NCI-H2029 (cell line): ENCODE measurements at places on chromosomes 2 and 18.

DNA sequence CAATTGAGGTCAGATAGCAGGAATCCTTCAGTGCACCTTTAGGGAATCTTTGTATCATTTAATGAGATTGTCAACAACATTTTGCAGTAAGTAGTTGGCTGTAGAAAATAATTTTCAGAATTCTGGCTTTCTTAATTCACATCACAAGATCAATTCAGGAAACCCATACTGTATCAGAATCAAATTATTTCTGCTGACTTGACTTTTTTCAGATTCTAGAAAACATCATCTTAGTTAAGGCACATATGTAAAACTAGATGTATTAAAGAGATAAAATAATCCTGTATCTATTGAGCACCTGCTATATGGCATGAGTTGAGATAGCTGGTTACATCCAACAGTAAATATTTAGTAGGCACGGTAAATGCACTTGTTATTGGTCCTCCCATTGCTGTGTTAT lies 791.4 kb downstream of the TDRD15 start:
- DNase-seq, result no peak

- DNase-seq, result no peak
Observed at GRCh38 chr2:29295845-29296244, 180.6 kb downstream of the CLIP4 start.

- no peak for DNase-seq
Observed at GRCh38 chr2:22904126-22904684, 480.8 kb upstream of the KLHL29 start.

DNA sequence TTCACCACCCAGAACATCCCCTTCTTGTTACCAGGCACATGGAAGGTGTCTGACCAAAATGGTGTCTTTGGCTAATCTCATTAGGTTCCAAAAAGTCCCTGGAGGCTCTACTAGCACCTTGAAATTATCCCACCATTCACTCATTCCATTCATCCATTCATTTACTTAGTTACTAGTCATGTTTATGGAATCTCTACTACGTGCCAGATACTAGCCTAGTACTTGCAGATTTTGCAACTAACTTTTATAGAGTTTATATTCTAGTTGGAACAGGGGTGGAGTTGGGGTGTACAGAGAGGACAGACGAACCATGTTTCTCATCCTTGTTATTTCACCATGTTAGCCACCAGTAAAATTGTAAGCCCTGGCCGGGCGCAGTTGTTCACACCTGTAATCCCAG lies 4.0 kb upstream of the NOP58 start:
- no peak for DNase-seq

DNA sequence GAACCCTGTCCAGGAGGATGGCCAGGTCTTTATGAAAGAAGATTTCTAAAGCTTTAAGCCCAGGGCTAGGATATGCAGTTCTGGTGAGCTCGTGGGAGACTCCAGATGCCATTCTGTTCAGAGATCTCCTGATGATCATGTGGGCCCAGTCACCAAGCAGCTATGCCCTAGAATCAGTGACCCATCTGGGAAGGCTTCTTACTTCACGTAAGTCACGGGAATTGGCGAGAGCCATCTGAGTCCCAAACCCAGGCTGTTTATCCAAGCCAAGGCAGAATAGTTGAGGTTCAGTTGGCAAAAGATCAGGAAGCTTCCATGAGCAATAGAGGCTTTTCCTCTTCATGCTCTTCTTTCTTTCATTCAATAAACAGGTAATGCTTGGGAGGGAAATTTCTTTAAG lies 23.9 kb downstream of the ANTXR1 start:
- DNase-seq, result no peak

GRCh38 chr2:16375351-16375750 lies 290.3 kb downstream of the CYRIA start:
- DNase-seq, result no peak

GRCh38 chr18:56044239-56044638 lies 456.2 kb upstream of the TCF4 start:
- no peak for DNase-seq

GRCh38 chr2:126534478-126534877 lies 121.5 kb upstream of the GYPC start:
- no peak for DNase-seq

DNA sequence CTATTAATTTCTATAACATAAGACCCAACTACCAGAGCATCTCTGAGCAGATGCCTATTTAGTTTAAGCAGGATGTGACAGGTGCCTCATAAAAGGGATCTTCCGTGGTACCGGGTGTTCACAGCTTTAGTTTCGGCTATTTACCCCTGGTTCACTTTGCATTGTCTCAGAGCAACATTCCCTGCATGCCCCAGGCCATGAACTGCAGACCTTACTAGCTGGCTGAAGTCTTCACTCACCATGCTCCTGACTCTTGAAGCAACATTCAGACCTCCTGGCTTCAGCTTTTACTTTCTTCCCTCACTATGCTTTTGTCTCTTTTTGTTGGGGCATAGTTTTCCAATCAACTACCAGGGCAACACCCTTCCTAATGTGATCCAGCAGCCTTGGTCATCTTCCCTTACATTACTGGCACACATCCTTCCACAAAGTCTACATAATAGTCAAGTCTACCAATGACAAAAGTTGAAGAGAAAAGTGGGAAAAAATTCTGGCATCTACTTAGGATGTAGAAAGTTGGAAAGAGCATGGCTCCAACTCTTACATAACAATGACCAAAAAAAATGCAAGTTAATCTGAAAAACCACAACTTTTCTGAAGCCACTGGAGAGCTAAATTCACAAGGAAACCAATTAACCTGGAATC lies 99.2 kb downstream of the SESTD1 start:
- no peak for DNase-seq

- DNase-seq, result peak; percentile 66
Observed at GRCh38 chr2:156400706-156401678, 35.2 kb upstream of the GPD2 start.

DNA sequence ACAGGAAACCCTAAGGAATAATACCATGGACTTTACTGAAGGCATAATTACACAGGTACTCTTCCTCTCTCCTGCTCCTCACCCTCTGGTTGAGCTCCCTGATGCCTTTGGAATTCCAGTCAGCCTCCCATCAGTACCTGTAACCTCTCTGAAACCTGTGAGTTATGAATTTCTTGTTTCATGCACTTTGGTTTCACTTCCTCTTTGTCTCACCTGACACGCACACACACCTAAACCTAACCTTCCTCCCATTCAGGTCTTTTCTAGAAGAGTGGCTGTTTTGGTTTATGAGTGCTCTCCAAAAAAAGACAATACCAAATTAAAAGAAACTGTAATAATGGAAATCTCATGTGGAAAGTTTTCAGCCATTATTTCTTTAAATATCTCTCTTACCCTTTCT lies 451.3 kb upstream of the VWC2L start:
- DNase-seq, result no peak

GRCh38 chr2:107436281-107436680 lies 390.4 kb upstream of the RGPD4 start:
- no peak for DNase-seq

- no peak for DNase-seq
Observed at GRCh38 chr2:132583666-132584360, 86.2 kb downstream of the LYPD1 start.

- no peak for DNase-seq
Observed at GRCh38 chr2:119232666-119232993, 9.0 kb downstream of the STEAP3 start.

DNA sequence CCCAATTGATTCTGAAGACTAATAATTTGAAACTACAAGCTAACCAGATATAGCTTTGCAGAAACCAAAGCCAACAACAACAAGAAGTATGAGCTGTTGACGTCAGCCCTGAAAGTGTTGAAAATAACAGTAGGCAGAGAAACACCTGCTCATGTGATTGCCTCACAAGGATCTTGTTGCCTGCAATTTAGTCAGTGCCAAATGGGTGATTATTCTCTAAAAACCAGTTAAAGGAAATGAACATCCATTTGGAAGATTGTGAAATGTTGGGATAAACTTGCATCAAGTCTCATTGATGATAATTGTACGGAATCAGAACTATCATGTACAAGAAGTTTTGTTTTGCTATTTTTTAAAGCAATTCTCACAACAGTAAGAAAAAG lies 2.8 kb downstream of the CYTIP start:
- DNase-seq, result peak; percentile 51

- no peak for DNase-seq
Observed at GRCh38 chr2:28545590-28546200, 49.8 kb downstream of the PLB1 start.

DNA sequence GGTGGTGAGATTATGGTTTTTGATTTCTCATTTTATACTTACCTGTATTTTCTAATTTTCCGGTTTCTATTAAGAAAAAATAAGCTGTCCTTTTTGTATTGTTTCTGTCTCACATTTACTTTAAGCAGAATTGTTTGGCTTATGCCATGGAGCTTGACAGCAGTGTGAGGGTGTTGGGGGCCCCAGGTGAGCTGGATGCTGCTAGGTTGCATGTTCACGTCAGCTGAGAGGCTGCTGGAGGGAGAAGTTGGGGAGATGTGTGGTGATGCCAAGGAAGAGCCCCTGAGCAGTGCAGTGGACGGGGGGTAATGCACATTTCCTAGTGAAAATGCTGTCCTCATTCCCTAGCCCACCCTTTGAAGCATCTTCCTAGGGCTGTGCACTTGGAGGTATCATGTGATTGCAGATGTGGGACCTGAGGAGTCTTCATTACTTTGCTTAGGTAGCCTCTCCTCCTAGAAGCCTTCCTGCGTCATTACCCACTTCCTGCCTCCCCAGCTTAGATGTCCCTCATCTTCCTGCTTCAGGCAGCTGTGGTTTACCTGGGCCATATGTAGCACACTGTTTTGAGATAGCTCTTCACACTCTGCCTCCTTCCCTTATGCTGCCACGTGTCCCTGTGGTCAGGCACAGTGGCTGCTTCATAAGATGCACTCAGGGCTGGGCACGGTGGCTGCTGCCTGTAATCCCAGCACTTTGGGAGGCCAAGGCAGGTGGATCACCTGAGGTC lies 16.2 kb downstream of the ATG16L1 start:
- no peak for DNase-seq

- DNase-seq, result peak; percentile 17
Observed at GRCh38 chr2:212863185-212863588, 288.2 kb downstream of the IKZF2 start.

DNA sequence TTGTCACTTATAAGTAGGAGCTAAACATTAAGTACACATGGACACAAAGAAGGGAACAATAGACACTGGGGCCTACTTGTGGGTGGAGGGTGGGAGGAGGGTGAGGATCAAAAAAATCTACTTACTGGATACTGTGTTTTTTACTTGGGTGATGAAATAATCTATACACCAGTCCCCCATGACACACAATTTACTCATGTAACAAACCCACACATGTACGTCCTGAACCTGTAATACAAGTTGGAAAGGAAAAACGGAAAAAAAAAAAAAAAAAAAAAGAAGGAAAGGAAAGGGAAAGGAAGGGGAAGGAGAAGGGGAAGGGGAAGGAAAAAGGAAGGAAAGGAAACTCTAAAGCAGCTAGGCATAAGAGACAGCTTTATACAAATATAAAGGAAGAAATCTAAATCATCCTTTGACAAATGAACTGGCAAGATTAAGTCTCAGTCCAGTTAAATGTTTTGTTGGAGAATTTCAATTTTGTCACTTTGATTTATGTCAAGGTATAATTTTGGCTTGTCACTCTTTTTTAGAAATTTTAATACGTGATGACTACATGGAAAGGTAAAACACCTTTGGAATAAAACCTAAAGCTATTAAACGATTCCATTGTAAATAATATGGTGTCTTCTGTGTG lies 169.4 kb upstream of the OTX1 start:
- no peak for DNase-seq

DNA sequence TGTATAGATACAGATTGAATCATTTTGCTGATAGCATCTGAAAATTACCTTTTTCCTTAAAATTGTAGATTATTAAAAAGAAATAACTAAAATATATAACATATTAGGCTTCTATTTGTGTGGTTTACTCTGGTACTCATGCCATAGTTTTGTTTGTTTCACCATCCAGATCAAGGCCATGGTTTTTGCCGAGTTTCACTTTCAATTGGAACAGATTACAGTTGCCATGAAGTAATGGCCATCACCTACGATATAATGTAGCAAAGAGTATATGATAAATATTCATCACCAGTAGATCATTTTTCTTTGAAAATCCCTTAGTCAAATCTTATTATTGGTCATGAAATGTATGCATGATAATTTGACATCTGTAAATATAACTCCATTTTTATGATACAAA lies 11.9 kb upstream of the DNAH7 start:
- no peak for DNase-seq

DNA sequence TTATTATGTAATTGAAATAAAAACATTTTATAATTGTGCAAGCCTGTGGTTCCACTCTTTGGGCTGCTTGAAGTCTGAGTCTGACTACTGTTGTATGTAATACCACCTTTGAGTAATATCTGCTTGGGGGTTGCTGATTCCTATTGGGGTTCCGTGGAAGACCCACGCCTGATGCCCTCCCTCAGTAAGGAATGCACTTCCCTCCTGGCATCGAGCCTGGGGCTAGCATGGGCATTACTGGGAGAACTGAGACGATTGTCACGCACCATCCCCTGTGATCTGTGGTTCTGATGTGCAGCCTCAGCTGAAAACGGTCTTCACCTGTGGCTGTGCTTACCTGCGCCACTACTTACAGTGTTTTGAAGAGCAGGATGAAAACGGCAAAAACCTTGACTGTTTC lies 32.7 kb upstream of the RBM44 start:
- DNase-seq, result no peak

DNA sequence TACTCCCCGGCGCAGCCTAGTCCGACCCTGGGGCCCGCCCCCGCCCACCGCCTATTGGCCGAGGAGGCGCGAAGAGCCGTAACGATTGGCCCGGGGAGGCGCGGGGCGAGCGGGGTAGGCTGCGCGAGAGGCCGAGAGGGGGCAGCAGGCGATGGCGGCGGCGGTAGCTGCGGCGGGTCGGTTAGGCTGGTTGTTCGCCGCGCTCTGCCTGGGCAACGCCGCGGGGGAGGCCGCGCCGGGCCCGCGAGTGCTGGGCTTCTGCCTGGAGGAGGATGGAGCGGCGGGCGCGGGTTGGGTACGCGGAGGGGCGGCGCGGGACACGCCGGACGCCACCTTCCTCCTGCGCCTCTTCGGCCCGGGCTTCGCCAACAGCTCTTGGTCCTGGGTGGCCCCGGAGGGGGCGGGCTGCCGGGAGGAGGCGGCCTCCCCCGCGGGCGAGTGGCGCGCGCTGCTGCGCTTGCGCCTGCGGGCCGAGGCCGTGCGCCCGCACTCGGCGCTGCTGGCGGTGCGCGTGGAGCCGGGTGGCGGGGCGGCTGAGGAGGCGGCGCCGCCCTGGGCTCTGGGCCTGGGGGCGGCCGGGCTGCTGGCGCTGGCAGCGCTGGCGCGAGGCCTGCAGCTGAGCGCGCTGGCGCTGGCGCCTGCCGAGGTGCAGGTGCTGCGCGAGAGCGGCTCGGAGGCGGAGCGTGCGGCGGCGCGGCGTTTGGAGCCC lies at the start of gene CNNM3:
Gene CNNM3, plus strand, starts transcription at position 142 of the 709 bp plus-strand sequence. Its CDS starts 10 bp downstream, at position 152.
- peak; percentile 75 for DNase-seq

- DNase-seq, result no peak
Observed at GRCh38 chr2:43467891-43468290, 127.9 kb downstream of the THADA start.

DNA sequence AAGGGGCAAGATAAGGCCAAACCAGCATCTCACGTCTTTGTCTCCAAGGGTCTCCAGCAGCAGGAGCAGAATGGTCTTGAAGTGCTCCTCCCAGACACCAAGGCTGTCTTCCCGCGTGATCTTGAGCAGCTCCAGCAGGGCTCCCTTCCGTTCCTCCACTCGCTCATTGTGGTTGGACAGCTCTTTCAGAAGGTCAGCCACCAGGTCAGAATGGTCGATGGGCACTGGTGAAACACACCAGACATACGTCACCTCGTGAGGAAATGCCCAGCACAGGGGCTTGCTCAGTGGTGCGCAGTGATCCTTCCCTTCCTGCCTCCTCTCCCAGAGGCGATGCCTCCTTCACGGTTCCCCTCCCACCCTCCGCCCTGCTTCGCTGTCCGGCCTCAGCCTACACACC lies 80.1 kb upstream of the TFCP2L1 start:
- DNase-seq, result no peak
